ENCODE measurements at places on chromosomes 13 and 19. TPM values are rescaled to one million over a fixed set of nuclear protein-coding genes. Genes with fewer than 3 reads are reported as not detected.

The FBL gene
- polyA plus RNA-seq: 328 TPM

GRCh38 chr13:88063741-88064140 lies 392.6 kb downstream of the SLITRK5 start:
- no peak for DNase-seq

DNA sequence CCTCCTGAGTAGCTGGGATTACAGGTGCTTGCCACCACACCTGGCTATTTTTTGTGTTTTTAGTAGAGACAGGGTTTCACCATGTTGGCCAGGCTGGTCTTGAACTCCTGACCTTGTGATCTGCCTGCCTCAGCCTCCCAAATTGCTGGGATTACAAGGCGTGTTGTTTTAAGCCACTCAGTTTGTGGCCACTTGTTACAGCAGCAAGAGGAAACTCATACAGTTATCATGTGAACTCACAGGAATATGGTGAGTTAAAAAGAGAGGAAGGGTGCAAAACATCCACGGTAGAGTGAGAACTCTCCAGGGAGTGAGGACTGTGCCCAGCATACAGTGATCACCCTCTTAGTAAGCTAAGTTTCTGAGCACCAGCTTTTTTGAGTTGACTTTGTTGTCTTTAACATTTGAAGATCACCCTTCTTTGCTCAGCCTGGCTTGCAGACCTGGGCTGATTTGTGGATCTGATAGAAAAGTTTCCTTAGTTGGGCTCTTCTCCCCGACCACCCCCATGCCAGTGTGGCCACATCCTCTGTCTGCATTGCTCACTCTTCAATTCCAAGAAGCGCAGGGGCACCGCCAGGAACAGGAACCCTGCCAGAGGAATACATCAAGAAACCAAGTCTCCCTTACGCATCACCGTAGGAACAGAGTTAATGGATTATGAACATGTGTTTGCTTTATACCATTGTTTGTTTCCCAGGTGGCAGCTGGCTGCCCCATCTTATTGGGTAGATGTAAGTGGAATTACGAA lies 16.0 kb downstream of the ALOX5AP start:
- DNase-seq: no peak

DNA sequence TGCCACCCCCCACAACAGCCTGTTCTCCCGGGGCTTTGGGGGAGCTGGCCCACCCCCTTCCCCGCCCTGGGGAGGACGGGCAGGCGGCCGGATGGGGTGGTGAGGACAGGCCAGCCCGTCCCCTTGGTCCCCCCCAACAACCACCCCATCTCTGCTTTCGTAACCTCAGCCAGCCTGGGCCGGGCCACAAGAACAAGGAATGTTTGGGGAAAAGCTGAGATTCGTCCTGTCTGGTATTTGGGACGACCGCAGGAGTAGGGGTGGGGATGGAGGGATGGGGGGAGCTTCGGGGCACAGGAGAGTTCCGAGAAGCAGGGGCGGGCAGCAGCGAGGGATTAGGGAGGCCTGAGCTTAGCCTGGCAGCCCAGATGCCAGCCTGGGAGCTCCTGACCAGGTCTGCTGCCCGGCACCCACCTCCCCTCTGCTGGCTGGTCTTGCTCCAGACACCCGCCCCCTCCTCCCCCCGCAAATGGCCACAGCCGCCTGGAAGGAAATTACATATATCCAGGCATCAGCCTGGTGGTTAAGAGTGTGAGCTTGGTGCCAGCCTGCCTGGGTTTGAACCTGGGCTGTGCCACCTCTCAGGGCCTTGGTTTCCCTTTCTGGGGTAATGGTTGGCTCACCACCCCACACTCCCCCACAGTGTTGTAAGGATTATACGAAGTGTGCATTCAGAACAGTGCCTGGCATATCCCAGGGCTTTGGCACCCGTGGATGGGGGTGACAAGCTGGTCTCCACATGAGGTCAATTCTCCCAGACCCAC lies at the start of gene PODNL1:
Gene PODNL1, minus strand, starts transcription at position 117 of the 764 bp plus-strand sequence. CDS start 236 bp downstream, outside the sequence.
- DNase-seq: no peak

GRCh38 chr19:2616741-2617392 lies 85.6 kb downstream of the GNG7 start:
- no peak for DNase-seq

DNA sequence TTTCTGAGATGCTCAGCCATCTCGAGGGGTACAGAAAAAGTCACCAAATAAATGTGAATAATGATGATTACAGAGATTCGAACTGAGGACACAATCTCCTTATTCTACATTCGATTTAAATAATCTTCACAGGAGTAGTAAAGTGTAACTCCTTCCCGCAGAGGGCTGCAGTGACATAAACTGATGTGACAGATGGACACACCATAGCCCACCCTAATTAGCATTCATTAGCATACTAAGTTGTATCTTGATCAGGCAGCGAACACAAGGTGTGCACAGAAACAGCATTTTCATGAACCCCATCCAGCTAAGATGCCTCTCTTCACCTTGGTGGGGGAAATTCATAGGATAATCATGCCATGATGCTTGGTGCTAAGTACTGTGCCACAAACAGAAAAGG lies 83.0 kb downstream of the TNFSF11 start:
- no peak for DNase-seq
